ENCODE measurements at places on chromosomes 16 and 17.
A peak's percentile ranks its signal among the peaks of the same experiment; 100 is the strongest.

- peak; percentile 51 for DNase-seq
Measured at GRCh38 chr17:75048249-75048878, 1.3 kb downstream of the KCTD2 start.

DNA sequence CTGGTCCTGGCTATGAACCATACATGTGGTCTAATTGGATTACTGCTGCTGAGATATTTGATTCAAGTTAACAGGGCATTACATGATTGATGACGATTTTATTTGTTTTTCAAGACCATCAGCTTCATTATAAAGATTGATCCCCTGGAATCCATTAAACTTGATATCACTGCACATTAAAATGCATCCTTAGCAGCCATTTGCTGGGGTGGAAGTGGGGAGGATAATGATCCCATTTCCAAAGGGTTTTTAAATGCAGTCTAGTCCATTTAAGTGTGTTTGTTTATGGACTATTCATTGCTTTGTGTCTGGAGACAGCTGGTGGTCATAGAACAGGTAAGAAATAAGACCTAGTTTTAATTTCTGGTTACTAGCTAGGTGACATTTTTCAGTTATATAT, 40.9 kb downstream of the ADAMTS18 start:
- DNase-seq: no peak

DNA sequence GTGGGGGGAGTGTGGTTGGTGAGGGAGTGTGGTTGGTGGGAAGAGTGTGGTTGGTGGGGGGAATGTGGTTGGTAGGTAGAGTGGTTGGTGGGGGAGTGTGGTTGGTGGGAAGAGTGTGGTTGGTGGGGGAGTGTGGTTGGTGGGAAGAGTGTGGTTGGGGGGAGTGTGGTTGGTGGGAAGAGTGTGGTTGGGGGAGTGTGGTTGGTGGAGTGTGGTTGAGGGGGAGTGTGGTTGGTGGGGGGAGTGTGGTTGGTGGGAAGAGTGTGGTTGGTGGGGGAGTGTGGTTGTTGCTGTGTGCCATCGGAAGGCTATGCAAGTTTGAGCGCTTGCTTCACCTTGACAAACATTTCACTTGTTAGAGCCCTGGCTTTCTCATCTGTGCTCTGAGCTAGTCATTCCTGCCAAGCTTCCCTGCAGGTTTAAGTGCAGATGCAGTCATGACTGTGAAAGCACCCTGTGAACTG, 20.1 kb downstream of the MINK1 start:
- DNase-seq: no peak

DNA sequence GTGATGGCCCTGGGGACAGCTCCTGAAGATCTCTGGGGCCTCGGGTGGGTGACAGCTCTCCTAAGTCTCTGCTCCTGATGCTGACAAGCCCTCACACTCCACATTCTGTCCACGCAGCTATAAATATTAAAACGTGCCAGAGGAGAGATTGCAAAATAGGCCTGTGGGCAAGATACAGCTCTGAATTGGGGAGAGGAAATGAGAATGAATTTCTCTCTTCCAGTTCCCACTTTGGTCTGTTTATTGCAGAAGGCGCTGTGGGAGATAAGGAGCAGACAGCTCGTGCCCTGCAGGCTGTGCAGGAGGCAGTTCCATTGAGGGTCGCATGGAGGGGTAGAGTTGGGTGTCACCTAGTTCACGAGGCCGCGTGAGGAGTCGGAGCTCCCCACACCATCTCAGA, 87.5 kb upstream of the SDK2 start:
- no peak for DNase-seq

GRCh38 chr16:75120253-75120652, 3.7 kb upstream of the LDHD start:
- DNase-seq: no peak

DNA sequence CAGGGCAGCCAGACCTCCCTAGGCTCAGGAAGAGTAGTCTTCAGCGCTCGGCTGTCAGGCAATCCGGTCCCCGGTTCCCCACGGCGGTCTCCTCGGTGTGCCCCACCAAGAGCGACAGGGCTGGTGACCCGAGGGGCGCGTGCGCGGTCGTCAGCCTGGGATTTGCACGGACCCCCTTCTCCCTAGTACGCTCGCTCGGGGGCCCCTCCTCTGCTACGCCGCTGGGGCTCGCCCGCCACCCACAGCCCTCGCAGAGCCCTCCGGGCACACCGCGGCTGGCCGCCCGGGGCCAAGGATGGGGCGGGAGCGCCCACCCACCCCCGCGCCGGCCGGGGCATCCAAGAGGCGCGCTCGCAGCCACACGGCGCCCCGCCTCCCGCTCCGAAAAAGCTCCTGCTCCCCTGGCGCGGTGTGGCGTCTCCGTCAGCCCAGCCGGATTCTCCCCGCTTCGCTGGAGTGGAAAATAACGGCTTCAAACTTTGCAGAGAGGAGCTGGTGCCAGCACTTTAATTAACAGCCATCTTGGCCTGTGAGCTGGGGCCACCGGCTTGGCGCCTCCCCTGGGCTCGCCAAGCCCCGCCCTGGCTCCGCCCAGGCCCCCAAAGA, 2.1 kb upstream of the C1QL1 start:
- DNase-seq: peak; percentile 62

DNA sequence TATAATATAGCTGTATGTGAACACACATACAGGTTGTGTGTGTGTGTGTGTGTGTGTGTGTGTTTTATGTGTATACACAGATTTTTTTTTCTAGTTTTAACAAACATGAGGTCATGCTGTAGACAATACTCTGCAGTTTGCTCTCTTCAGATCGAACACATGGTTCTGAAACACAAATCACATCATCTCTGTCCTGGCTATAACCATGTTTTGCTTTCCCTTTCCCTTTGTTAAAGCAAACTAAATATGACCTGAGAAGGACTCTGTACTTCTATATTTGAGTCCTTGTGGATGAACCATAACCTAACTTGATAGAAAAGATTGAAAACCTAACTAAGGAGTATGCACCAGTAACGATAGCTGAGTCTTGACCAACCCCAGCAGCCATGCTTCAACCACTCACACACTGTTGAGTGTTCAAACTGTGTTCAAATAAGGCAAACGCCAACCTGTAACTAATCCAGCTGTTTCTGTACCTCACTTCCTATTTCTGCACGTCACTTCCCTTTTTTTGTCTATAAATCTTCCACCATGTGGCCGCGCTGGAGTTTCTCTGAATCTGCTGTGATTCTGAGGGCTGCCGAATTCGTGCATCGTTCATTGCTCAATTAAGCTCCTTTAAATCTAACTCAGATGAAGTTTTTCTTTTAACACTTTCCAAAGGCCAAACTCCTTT, 303.8 kb downstream of the HS3ST3B1 start:
- no peak for DNase-seq

DNA sequence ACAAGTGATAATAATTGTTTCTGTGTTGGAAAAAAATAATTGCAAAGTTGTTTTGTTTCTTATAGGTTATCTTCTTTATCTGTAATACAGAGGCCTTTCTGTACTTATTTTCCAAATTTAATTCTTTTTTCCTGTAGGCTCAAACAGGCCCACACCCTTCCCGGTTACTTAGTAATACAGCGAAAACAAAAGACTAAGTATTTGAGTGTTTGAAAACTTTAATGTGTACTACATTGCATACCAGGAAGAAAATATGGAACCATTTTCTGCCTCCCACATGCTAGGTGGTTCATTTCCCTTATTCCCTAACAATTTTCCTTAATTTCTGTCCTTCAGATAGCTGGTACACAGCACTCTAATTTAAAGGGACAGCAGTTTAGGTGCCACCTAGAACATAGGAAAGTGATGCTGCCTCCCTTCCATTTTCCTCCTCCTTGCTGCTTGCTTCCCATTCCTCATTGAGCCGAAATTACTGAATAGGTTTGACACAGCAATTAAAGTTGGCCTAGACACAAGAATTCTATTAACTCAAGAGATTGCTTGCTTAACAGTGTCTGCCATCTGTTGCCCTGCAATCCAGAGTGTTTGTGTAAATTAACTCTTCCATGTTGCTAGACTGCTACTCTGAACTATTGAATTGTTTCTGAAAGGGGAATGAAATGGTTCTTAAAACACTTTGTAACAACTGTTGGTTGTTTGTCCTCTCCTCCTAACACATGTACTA, 24.2 kb downstream of the CYB5B start:
- DNase-seq: peak; percentile 76

DNA sequence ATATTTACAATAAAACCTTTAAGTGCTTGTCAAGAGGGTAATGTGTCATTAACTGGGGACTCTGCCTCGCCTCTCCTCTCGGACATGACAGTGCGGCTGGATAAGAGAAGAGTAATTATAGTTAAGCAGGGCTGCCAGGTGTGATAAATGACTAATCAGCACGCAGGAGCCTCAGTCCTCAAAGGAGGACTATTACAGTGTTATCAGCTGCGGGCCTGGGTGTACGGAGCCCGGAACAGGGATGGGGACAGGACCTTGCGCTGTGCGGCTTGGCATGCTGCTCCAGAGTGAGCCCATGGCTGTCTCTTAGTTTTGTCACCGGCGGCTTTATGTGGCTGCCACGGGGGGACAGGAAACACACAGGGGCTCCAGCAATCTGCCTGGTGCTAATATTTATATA, 607.2 kb downstream of the MAF start:
- DNase-seq: no peak

DNA sequence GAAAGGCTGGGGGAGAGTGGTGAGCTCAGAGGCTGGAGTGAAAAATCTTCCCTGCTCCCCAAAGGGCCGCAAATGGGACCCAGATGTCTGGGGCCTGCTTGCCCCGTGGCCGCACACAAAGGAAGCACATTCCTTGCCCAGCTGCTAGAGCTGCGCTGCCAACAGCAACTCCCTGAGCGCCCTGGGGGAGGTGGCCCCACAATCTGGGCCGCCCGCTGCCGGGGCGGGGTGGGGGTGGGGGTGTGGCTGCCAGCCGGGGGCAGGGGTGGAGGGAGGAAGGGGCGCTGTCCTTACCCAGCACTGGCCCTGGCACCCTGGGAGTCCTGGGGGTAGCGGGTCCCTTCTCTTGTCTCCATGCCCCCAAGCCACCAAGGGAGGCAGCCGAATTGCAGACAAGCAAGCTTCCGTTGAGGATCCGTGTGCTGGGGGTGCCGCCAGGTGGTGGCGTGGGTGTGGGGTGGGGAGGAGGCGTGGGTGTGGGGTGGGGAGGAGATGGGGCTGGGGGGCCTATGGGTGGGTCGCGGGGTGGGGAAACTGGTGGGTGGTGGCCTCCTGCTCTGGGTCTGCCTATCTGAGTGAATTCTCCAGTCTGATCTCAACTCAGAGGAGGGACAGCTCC, 48.4 kb upstream of the PABPN1L start:
- DNase-seq: peak; percentile 95

DNA sequence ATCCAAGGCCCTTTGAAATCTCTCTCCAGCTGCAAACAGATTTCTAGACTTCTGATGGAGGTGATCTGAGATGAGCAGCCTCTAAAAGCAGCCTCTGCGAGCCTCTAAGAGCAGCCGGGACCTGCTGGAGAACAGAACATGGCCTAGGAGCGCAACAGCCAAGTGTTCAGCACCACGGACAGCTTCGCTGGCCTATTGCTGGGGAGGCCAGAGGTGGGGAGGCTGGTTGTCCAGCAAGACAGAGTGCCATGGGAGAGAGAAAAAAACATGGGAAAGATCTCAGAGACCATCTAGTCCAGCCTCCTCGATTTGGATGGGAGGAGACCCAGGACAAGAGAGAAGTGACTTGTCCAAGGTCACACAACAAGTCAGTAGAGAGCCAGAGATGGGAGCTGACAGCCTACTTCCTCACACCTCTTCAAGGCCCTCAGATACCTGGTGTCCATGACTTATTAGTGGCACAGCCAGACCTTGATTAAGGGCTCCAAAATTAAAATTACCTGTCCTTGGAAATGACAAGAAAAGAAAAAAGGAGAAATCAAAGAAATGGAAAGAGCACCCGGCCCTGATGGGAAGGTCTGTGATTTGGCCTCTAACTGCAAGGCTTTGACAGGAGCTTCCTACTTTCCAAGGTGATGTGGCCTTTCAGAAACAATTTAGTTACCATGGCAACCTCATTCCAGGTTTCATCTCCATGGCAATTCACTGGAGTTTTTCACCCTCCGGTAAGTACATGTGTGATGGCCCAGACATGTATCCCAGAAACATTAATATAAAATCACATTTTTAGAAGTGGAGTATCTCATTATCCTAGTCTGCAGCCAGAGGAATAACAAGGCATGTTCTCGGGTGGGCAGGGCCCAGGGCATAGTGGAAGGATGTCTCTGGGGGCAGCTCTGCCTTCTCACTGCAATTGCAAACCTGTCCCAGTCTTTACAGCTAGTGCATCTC, 14.5 kb downstream of the RPRML start:
- DNase-seq: no peak

DNA sequence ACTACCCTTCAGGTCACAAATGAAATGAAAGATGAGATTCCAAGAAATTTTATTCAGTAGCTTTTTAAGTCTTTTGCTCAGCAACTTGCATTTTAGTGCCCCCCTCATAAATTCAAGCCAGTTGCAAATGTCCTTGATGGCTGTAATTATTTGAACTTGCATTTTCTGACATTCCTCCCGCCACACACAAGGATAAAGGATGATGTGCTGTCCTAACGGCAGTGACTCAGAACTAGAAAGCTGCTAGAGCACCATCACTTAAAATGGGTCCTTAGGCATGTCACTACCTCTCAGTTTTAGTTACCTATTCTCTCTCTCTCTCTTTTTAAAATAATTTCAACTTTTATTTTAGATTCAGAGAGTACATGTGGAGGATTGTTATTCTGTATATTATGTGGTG, 306.7 kb downstream of the CNTNAP4 start:
- no peak for DNase-seq

- DNase-seq: peak; percentile 20
Measured at GRCh38 chr17:32671896-32672295, 185.1 kb downstream of the CDK5R1 start.

DNA sequence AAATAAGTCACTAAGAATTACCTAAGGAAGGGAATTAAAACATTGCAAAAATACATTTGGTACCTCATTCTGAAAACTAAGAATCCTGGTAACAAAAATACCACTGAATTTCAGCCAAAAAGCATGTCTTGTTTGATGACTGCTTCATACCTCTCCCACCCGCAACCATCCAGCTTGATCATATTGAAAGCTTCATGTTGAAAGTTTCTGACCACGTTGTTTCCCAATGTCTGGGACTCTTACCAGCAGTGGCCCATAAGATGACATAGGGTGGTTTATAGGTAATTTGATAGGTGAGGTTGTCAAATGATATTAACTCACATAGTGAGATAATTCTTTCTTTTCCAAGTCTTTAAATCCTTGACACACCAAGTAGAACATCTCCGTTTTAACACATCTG, 139.3 kb downstream of the CDH11 start:
- peak; percentile 16 for DNase-seq

Measured in GM03348 (cell line).